Cerebellar nuclear complex (tissue), 1 donor: ENCODE measurements at places on chromosomes 11 and 22.

GRCh38 chr11:14967581-14968243 is 4.4 kb downstream of the CALCA start:
- DNase-seq: no peak

DNA sequence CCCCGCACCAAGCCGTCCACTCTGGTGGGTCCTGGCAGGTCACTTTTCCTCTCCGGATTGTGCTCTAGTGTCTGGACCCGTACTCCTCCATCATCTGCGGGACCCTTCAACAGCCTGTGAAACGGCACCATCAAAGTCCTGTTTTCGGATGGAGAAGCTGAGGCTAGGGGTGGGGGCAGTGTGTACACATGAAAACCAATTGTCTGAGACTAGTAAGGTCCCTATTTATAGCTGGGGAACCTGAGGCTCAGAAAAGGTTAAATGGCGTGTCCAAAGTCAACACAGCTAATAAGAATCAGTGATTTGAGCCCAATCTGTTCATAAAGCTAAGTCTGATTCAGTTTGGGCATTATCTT is 668 bp upstream of the LRRC32 start:
- no peak for DNase-seq

- DNase-seq: no peak
These were observed 56.6 kb upstream of the FDX1 start for GRCh38 chr11:110373051-110373702.

DNA sequence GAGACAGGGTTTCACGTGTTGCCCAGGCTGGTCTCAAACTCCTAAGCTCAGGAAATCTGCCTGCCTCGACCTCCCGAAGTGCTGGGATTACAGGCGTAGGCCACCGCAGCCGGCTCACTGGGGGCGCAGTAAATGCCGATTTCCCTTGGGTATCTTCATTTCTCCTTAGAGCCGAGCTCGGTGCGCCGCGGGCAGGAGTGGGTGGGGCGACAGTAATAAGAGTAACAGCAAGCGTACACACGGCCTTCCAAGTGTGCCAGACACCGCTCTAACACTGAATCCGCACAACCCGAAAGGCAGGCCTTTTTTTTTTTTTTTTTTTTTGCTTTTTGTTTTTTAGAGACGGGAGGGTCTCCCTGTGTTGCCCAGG is 500 bp upstream of the ADSL start:
- no peak for DNase-seq

DNA sequence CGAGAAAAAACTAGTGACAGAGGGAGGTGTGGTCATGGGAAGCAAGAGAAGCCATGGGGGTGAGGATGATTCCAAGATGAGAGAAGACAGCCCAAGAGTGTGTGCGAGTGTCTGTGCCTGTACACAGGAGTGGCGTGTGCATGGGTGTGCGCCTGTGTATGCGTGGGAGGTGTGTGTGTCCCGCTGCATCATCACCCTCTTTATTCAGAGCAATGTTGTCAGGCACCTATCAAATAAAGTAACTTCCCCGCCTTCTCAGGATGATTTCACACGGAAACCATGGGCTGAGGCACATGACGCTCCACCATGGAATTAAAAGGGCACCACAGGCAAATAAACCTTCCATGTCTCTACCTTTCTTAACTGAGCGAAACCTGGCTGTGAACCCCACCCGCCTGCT is 24.6 kb downstream of the MS4A10 start:
- no peak for DNase-seq

GRCh38 chr11:30984442-30984816 is 385.1 kb downstream of the DCDC1 start:
- DNase-seq: no peak

- no peak for DNase-seq
These were observed 22.2 kb upstream of the CTSD start for GRCh38 chr11:1785749-1786413.

- no peak for DNase-seq
These were observed 124.4 kb downstream of the SPATA19 start for GRCh38 chr11:133720951-133721350.

DNA sequence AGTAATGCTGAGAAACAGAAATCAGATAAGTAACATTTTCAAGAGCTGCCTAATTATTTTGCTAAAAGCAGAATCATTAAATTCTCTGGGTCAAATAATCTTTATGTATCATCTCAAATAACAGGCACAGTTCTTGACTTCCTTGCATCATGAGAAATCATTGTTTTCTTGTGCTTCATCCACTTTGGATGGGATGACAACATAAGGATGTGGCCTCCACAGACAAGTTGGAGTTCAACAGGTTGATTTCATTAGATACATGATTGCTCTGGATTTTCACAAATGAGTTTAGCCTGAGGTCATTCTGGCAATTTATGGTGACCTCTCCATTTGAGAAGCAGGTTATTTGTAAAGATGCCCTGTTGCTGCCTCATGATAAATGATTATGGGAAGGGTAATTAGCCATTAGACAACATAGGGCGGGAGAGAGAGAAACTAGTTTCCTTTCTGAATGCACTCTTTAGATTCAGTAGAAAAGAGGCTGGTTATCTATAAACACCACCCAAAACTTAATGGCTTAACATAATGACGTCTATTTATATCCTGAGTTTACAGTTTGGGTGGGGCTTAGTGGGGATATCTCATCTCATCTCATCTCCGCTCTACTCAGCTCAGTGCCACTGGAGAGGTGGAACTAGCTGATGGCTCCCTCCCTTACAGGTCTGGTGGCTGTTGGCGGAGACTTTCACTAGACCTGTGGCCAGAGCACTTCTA is 35.0 kb upstream of the ADORA2A start:
- DNase-seq: no peak

GRCh38 chr22:50471962-50472361 is 2.9 kb downstream of the SBF1 start:
- DNase-seq: no peak

GRCh38 chr11:30423279-30423648 is 100.4 kb downstream of the ARL14EP start:
- DNase-seq: no peak

DNA sequence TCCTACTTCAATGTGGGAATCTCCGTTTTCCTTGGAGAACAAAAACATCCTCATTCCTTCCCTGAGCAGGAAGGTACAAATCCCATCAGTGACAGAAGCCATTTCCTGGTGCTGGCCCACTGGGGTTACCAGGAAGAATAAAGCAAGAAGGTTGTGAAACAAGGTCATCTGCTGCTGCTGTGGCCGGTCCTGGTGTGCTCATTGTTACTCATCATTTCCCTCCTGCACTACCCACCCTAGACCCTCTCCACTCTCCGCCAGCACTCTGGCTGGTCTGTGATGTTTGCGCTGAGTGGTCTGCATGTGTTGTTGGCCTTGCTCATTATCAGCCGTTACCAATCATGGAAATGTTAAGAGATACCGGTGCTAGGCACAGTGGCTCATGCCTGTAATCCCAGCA is 37.0 kb downstream of the OSBP2 start:
- DNase-seq: no peak

DNA sequence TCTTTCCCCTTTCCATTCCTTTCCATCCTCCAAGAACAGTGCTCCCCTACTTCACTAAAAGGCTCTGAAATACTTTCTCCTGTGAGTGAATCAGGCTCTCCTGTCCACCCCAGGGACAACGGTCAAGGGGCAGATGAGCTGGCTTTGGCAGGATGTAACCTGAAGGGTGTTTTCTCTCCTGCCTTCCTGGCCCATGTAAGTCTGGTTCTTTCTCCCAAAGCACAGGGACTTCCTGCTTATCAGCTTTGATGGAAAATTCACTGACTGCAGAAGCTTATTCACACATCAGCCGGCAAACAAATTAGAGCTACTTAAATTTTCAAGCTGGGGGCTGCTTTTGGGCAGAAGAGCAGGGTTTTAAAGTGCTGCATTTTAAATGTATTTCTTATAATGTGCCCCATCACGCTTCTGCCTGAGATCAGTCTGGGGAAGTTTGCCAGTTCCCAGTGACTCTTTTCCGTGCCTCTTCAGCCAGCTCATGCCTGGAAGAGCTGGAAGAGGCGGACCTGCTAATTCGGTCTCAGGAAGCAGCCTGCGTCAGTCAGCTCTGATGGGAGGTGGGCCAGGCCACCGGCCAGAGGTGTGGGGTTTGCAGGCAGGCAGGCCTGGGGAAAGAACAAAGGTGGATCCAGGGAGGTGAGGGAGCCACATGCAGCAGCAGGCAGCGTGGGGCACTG is 140.4 kb upstream of the TBCEL start:
- DNase-seq: no peak

DNA sequence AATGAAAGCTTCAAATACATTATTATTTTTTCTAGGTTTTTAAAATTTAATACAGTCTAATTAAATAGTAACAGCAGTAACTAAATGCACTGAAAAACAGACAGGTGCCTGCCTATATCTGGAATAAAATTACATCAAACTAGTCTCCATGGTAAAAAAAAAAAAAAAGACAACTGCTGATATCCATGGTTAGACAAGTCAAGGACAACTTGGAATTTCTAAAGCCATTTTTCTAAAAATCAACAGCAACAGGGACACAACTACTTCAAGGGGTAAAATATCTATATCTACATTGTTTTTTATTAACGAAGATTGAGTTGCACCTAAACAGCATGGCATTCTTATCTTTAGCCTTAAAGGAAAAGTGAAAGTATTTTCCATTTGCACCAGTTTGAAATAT is 74.7 kb upstream of the VPREB1 start:
- DNase-seq: no peak

DNA sequence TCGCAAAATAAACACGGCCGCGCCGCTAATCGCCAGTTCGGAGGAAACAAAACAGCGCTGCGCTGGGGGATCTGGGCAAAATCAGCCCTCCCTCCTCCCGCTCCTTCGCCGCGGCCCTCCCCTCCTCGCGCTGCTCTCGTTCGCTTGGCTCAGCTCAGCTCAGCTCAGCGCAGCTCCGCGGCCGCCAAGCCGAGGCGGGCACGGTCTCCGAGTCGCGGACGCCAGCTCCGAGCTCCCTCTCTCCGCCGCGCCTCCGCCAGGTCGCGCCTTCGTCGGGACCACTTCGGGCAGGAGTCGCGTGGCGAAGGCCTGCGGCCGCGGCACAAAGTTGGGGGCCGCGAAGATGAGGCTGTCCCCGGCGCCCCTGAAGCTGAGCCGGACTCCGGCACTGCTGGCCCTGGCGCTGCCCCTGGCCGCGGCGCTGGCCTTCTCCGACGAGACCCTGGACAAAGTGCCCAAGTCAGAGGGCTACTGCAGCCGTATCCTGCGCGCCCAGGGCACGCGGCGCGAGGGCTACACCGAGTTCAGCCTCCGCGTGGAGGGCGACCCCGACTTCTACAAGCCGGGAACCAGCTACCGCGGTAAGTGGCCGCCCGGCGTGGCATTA is at the start of gene SPON1:
Gene SPON1 (plus strand): TSS at position 162 of the 607 bp plus-strand sequence. CDS start 182 bp downstream, at position 344.
- DNase-seq: no peak

DNA sequence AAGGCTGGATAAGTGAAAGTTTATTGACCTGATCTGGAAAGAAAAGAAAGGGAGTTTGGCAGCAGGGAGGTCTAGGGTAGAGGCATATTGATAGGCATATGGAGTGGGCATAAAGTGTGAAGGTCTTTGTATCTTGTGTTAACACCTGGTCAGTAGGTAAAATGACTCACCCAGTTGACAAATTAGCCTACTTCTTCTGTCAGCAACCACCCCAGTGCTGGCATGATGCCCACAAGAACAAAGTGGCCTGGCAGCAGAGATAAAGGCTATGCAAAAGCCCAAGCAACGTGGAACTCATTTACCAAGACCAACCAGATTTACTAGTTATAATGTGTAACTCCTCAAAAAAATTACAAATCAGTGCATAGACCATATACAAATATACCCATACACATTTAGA is 4.9 kb downstream of the OR10A3 start:
- no peak for DNase-seq

DNA sequence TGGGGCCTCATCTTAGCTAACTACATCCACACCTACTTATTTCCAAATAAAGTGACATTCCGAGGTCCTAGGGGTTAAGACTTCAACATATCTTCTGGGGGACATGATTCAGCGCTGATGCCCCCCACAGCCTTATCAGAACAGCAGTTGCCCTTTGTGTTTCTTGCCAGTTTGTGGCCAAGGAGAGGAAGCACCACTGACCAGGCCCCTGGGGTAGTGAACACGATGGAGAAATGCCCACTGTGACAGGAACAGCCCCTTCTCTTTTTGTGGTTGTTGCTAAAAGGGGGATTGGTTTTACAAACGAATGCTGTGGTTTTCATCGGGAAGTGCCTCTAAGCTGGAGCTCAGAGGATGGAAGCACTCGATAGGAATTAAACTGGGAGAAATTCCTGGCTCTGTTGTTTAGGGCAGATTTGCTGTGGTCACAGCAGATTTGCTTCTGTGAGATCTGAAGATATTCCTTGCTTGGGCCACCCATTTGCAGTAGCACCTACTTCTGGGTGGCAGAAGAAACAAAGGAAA is 88.8 kb downstream of the ABTB2 start:
- DNase-seq: no peak

DNA sequence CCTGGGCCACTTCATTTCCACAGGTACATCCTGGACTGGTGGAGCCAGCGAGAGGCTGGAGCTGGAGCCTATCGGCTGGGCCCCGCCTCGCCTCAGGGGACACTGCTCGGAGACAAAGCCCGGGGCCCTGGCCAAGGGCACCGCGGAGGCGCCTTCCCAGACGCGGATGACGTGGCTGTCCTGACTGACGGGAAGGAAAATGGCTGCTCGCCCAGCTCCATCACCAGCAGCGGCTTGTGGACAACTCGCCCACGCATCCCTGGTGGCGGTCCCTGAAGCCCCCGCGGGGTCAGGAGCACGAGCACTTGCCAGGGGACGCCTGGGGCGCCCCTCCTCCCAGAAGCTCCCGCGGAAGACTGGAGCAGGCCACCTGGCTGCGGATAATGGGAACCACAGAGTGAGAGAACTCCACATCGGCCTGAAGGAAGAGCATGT is 49.6 kb downstream of the CECR2 start:
- no peak for DNase-seq

DNA sequence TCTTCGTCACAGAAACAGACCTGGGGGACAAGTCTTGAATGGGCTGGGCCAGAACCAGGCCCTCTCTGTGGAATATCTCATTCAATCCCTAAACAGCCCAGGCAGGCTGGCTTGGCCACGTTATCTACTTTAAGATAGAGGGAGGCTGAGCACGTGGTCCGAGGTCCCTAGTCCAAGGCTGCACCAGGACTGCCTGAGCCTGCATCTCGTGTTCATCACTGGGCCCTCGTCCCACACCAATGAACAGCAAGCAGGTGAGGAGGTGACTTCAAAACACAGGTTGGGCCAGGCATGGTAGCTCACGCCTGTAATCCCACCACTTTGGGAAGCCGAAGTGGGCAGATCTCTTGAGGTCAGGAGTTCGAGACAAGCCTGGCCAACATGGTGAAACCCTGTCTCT is 20.3 kb upstream of the FGF3 start:
- no peak for DNase-seq

GRCh38 chr22:46058591-46059519 is 81.9 kb upstream of the WNT7B start:
- no peak for DNase-seq

- no peak for DNase-seq
These were observed 61.3 kb downstream of the TRIM44 start for GRCh38 chr11:35723913-35724312.
